ENCODE measurements at places on chromosomes 7 and 10.

DNA sequence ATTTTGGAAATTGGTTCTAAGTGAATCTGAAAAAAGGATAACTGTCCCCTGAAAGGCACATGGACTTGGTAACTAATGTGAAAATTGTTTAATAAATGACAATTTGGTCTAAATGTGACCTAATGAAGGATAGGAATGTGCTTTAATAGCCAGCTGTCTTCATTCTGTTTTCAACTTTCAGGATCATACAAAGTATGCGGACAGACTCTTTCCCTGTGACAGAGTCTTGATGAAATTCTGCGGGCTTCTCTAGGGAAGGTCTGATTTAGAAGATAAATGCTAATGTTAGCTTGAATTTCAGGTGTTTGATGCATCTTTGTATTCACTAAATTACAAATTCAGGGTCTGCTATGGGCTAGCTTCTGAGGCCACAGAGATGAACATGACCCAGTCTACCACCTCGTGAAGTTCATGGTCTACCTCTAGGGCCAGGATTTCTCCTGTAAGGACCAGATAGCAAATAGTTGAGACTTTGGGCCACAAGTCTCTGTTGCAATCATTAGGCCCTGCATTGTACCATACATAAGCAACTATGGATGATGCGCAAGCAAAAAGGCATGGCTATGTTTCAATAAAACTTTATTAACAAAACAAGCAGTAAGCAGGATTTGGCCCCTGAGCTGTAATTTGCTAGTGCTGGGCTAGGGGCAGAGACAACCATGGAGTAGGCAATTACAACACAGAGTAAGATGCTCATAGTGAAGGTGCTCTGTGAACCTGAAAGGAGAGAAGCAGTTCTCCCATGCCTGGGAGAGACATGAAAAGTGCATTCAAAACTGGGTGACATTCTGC is 368.6 kb downstream of the INHBA start:
- DNase-seq: no peak

DNA sequence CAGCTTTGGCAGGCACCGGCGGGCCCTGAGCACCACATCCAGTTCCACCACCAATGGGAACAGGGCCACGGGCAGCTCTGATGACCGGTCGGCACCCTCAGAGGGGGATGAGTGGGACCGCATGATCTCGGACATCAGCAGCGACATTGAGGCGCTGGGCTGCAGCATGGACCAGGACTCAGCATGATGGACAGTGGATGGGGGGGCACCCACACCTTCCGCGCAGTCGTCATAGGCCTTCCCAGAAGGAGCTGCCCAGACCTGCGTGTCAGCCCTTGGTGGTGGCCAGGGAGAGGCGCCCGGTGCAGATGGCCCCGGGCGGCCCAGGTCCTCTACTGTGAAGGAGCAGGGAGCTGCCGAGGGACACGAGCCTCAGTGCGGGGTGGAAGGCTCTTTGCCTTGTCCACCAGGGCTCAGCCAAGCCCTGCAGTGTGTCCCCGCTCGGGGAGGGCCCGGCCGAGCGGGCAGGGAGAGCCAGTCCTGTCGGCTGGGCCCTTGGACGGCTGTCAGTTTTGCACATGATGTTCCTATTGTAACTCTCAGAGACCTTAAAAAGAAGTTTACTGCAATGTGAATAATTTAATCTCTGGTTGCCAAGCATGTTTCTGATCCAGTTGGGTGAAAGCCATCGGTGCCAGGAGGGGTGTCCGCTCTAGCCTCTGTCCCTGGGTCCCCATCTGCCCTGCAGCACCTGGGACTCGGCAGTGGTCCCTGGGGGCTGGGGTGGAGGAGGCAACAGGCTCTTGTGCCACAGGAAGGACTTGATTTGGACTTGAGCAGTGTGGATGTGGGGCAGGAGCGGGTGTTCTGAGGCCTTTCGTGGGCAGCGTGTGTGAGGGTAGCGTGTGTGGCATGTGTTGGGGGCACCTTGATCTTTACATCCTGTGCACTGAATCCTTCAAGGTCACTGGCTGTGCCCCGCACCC is 12.6 kb downstream of the NACAD start:
- DNase-seq: no peak

DNA sequence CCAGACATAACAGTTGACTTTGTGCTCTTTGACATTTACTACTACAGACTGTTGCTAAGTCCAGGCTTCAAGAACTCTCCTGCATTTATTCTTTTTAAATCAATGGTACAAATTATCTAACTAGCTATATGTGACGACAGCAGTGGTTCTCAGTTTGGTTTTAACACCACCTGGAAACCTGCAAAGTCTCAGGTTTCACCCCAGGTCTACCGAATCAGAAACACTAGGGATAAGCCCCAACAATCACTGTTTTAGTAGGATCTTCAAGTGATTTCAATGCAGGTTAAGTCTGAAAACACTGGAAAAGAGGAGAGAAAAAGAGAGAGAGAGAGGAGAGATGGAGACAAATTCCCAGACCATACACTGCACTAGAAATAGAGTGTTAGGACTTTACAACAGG is 519.0 kb downstream of the PCDH15 start:
- DNase-seq: no peak

DNA sequence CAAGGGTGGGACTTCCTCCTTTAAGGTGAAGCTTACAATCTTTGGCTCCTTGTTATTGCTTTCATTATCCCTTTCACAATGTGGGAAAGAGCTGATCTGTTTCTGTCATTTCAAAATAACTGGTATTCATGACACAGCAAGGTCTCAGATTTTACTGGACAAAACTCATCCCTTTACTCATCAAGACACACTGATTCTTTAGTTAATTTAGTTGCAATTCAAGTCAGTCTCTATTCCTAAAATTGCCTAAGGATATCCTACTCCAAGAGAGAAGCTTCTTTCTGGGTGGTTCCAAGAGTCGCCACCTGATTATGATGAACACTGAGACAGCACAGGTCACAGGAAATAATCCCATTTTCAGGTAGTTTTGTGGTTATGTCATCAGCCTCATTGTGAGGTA is 5.8 kb upstream of the PNLIPRP3 start:
- no peak for DNase-seq

DNA sequence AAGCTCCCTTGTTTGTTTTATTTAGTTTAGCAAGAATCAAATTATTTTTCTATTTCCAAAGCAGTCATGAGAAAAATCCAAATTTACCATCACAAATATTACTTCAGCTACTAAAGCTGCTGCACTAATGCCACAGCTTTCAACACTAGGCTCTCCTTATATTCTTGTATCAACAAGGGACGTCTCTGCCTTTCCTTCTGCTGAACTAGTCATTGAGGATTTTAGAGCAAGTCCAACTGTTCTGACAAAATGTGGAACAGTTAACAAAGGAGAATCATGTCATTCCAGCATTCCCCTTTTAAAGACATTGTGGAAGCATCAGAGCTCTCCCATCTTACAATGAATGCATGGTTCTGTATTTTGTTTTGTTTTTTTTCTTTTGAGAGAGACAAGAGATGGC is 28.6 kb downstream of the FAM13C start:
- DNase-seq: no peak

GRCh38 chr7:102993718-102994029 is 80.9 kb downstream of the LRRC17 start:
- DNase-seq: no peak

DNA sequence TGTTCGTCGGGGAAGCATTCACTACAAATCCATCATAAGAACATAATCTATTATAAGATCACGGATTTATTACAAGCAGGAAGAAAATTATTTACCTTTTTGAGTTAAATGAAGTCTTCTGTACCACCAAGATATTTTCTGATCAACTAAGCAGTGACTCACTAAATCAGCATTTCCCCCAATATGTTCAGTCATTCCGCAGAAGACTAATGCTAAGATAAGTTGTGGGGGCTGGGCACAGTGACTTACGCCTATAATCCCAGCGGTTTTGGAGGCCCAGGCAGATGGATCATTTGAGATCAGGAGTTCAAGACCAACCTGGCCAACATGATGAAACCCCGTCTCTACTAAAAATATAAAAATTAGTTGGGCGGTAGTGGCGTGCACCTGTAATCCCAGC is 144.2 kb upstream of the EGR2 start:
- peak; percentile 27 for DNase-seq

DNA sequence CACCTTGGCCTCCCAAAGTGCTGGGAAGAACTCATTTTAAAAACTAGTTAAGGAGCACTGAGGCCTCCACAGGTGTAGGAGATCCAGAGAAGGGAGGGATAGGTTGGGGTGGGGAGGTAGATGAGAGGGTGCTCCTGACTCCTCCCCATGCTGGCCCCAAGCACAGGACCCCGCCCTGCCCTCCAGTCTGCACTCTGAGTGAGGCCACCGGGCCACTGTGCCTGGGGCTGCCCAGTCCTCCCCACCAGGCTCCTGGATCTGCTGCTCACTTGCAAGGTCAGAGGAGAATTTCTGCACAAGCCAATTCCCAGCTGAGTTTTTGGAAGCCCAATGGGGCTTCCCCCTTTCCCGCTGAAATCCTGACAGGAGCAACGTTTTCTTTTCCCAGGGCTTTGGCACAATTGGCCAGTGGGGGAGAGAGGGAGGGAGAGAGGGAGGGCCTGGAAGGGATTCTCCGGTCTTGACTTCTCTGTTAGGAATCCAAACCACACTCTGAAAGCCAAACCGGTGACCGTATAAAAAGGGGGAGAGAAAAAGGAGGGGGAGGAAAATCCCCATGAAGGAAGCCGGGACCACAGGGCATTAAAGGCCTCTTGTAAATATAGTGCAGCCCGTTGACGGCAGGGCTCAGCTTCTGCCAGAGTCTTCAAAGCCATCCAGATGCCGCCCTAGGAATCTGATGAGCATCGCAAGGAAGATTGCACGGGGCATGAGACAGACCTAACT is 116.2 kb downstream of the SH3PXD2A start:
- peak; percentile 81 for DNase-seq

GRCh38 chr10:5830629-5831445 is 17.6 kb upstream of the GDI2 start:
- no peak for DNase-seq
